ENCODE measurements at places on chromosomes 5 and 9. TPM values are rescaled to one million over a fixed set of nuclear protein-coding genes. Genes with fewer than 3 reads are reported as not detected.

DNA sequence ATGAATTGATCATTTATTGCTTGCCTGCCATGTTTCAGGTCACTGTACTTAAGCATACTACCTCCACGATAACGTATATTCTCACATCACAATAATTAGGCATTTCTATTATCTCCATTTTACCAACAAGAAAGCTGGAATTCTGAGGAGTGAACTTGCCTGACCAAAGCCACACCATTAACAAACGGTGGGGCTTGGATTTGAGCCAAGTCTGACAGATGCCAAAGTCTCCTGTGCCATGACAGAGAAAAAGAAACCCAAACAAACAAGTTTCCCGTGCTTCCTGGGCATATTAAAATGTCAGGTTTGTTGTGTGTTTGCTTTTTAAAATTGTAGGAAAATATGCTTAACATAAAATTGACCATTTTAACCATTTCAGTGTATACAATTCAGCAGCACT lies 40.8 kb upstream of the KCNV2 start:
- no peak overlapping the region for H3K27ac ChIP-seq
- H3K4me1 ChIP-seq, result peaks cover 8% of the 10 kb centered on the region
- DNase-seq, result no peak

DNA sequence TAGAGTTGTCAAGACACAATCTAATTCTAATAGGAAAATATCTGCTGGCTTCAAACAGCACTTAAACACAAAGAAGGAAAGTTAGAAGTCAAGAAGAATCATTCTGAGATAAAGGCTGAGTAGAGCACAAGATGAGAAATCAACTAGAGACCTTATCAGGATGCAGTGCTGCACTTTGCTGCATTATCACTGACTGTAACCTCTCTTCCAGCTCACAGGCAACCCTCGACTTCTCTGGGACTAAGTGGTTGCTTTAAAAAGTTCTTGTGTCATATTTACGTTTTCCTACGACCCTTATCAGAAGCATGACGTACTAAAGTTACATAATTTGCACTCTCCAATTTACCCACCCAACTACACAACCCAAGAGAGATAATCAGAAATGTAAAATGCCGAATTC lies 176.1 kb downstream of the MLLT3 start:
- no peaks in the 10 kb centered on the region for H3K27me3 ChIP-seq
- H3K27ac ChIP-seq, result no peak overlapping the region
- DNase-seq, result no peak
- no peak overlapping the region for H3K4me3 ChIP-seq

The NFIL3 gene
- 67.3 TPM for total RNA-seq

DNA sequence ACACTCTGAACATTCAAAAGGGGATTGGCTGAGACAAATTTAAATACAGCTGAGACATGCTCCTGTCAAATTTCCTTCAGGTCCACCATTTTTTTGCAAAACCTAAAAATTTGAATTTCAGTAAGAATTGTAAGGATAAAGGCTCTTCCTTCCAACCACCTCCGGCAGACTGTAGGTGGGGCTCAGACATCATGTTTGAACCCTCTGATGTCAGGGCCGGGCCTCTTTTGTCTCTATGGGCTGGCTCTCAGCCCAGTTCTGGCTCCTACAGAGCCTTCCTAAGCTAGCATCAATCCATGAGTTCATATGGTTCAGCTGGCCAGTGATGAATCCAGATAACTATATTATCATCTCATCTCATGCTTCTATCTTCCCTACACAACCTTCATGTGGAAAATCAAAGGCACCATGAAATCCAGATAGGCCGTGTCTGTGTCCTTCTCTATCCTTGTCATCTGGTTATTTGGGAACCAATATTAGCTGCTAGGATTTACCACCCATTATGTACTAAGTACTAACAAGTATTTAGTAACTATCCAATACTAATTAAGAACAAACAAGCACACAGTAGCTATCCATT lies 44.2 kb downstream of the NIPSNAP3B start:
- H3K27me3 ChIP-seq, result no peaks in the 10 kb centered on the region
- DNase-seq, result no peak
- no peak overlapping the region for H3K4me3 ChIP-seq
- peaks cover 18% of the 10 kb centered on the region for H3K4me1 ChIP-seq
- peak overlapping the region; percentile 19 for H3K27ac ChIP-seq

GRCh38 chr9:75930730-75931321 lies 40.4 kb downstream of the PCSK5 start:
- H3K4me1 ChIP-seq, result no peaks in the 10 kb centered on the region
- no peaks in the 10 kb centered on the region for H3K36me3 ChIP-seq
- no peak overlapping the region for H3K27ac ChIP-seq
- no peak for DNase-seq

DNA sequence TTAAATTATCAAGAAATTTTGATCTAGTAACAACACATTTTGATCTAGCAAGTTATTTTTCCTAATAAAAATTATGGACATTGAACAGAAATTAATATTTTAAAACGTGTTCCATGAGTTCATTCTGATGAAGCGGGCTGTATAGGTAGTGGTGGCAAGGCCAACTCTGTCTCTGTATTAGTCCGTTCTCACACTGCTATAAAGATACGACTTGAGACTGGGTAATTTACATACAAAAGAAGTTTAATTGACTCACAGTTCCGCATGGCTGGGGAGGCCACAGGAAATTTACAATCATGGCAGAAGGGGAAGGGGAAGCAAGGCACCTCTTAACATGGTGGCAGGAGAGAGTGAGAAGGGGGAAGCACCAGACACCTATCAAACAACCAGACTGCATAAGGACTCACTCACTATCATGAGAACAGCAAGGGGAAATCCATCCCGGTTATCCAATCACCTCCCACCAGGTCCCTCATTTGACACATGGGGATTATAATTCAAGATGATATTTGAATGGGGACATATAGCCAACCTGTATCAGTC lies 61.2 kb downstream of the TMEM232 start:
- no peak overlapping the region for H3K4me3 ChIP-seq
- H3K36me3 ChIP-seq, result no peaks in the 10 kb centered on the region
- DNase-seq, result no peak
- no peak overlapping the region for H3K27ac ChIP-seq
- no peaks in the 10 kb centered on the region for H3K4me1 ChIP-seq

GRCh38 chr5:168879929-168880328 lies 300.8 kb upstream of the PANK3 start:
- no peak overlapping the region for H3K27ac ChIP-seq
- no peak for DNase-seq
- H3K27me3 ChIP-seq, result peaks cover 3% of the 10 kb centered on the region
- H3K4me1 ChIP-seq, result no peaks in the 10 kb centered on the region

The ASPN gene
- total RNA-seq, result 1.7 TPM
